ENCODE measurements at places on chromosomes 5 and 9. TPM values are rescaled to one million over a fixed set of nuclear protein-coding genes. Genes with fewer than 3 reads are reported as not detected.

- no peak overlapping the region for H3K4me3 ChIP-seq
- no peak overlapping the region for H3K27ac ChIP-seq
- no peaks in the 10 kb centered on the region for H3K36me3 ChIP-seq
- DNase-seq, result no peak
Observed at GRCh38 chr9:124449381-124450151, 685 bp upstream of the ADGRD2 start.

Gene MARCOL
- not detected for polyA plus RNA-seq

GRCh38 chr5:40160435-40160834, 519.3 kb upstream of the PTGER4 start:
- H3K27me3 ChIP-seq, result no peaks in the 10 kb centered on the region
- H3K27ac ChIP-seq, result no peak overlapping the region
- DNase-seq, result no peak
- H3K4me3 ChIP-seq, result no peak overlapping the region
- H3K4me1 ChIP-seq, result no peaks in the 10 kb centered on the region

DNA sequence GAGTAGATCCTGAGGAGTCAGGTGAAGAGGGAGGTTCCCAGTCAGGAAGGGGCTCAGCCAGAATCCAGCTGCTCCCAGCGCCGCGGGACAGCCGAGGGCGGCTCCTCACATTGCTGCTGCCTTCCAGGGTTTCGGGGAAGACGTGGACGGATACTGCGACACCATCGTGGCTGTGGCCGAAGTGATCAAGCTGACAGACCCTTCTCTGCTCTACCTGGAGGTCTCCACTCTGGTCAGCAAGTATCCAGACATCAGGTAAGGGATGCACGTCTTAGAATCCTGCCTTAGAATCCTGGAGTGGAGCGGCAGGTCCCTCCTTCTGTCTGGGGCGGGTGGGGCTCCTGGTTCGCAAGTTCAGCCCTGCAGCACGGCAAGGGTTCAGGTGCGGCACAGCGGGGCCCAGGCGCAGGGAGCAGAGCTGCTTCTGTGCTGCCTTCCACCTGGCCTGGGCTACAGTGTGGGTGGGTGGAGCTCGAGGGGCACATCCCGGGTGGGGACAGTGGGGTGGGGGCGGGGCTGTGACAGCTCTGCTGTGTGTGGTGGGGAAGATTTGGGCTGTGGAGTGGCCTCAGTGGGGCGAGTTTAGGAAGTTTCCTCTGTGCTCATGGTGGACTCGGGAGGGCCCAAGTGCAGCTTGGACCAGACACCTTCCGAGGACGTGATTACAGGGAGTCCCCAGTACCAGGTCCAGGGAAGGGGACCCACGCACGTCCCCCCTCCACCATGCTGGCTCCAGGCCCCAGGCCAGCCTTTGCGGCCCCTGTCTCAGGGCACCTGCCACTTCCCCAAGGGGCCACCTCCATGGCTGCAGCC, 22.8 kb downstream of the EXOC3 start:
- H3K36me3 ChIP-seq, result peaks cover 64% of the 10 kb centered on the region
- no peaks in the 10 kb centered on the region for H3K4me1 ChIP-seq
- DNase-seq, result no peak

Gene OLFML2A
- 9.9 TPM for polyA plus RNA-seq

GRCh38 chr9:117334101-117334500, 80.8 kb downstream of the ASTN2 start:
- no peaks in the 10 kb centered on the region for H3K36me3 ChIP-seq
- H3K27ac ChIP-seq, result no peak overlapping the region
- DNase-seq, result no peak
- H3K4me3 ChIP-seq, result no peak overlapping the region
- H3K4me1 ChIP-seq, result no peaks in the 10 kb centered on the region
- no peaks in the 10 kb centered on the region for H3K27me3 ChIP-seq

GRCh38 chr5:144230806-144231205, 60.1 kb downstream of the KCTD16 start:
- no peaks in the 10 kb centered on the region for H3K36me3 ChIP-seq
- no peaks in the 10 kb centered on the region for H3K27me3 ChIP-seq
- DNase-seq, result no peak
- H3K4me1 ChIP-seq, result no peaks in the 10 kb centered on the region

Measured in heart left ventricle (tissue), 16 donors.